Effector memory CD4-positive, alpha-beta T cell (primary cell): ENCODE measurements at places on chromosomes 5 and 9.
A peak's percentile ranks its signal among the peaks of the same experiment; 100 is the strongest.

DNA sequence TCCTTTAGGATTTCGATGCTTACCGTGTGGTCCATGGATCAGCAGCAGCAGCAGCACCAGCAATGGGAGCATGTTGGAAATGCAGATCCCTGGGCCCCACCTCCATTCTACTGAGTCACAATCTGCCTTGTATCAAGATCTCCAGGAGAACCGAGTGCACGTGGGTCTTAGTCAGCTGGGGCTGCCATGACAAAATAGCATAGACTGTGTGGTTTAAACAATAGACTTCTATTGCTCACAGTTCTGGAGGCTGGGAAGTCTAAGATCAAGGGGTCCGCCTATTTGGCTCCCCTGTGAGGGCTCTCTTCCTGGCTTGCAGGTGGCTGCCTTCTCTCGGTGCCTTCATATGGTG lies 1.3 kb upstream of the PROP1 start:
- no peak for DNase-seq

DNA sequence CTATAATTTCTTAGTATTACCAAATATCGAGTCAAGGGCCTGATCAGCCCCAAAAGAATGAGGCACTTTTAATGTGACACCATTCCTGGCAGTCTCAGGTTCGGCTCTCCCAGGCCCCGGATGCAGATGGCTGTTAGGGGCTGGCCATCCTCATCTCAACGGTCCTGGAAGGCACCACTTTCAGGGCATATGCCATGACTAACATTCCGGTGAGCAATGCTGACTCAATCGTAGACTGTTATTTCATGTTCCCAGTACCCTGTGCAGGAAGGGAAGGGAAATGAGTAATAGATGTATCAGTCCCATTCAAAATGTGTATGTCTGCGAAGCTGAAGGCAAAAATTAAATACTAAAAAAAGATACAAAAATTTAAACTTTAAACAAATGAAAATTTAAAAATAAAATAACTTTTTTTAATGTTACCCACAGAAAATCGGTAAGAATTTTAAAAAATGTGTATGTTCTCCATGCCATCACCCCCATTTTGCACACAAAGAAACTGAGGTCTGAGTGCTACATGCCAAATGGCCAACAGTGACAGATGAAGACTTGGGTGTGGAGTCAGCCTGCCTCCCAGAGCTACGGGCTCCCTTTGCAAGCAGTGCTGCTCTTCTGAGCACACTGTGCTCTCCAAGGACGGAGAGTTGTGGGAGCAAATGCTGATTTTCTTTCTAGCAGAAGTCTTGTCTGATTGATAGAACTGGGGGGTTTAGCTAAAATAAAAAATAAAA lies 79.0 kb downstream of the GLDC start:
- DNase-seq, result no peak

DNA sequence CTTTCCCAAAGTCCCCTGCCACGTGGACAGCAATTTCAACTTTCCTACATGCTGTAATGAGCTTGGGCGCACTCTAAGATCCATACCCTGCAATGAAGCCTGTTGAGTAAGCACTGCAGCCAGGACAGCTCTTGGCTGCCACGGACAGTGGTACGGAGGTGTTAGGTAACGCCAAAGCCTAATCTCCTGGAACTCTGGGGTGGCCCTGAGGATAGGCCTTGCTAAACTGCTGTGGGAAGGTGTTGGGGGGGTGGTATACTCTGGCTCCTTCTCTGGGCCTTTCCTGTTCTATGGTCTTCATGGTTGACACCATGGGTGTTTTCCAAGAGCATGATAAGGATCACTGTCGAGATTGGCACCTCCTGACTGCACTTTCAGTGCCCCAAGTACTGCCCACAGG lies 66.4 kb upstream of the PITX1 start:
- DNase-seq, result no peak

DNA sequence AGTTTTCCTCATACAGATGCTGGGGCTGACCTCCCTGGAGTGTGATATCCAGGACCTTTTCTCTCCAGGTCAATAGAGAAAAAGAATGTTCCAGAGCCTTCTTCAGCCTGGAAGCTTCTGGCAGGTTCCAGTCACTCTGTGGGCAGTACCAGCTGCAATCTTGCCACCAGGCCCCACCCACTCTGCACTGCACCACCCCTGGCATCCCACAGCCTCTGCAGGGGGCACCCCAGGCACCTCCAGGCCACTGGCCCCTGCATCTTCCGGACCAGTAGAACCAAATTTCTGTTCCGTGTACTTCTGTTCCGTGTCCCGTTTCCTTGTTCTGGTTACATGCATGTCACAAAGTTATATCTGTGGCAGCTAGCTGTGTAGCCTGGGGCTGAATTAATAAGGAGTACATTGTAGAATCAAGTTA lies 83.3 kb upstream of the ZBTB43 start:
- no peak for DNase-seq

GRCh38 chr5:73514418-73514817 lies 16.2 kb downstream of the BTF3 start:
- DNase-seq, result no peak

- no peak for DNase-seq
Measured at GRCh38 chr9:80797101-80797829, 892.1 kb downstream of the TLE1 start.

DNA sequence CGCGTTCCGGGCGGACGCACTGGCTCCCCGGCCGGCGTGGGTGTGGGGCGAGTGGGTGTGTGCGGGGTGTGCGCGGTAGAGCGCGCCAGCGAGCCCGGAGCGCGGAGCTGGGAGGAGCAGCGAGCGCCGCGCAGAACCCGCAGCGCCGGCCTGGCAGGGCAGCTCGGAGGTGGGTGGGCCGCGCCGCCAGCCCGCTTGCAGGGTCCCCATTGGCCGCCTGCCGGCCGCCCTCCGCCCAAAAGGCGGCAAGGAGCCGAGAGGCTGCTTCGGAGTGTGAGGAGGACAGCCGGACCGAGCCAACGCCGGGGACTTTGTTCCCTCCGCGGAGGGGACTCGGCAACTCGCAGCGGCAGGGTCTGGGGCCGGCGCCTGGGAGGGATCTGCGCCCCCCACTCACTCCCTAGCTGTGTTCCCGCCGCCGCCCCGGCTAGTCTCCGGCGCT lies at the start of gene DAPK1:
TSS of gene DAPK1 (plus strand) at position 264 of the 442 bp plus-strand sequence. CDS start 1,211 bp downstream, outside the sequence.
- no peak for DNase-seq

GRCh38 chr9:79610791-79611614 lies 39.2 kb downstream of the TLE4 start:
- no peak for DNase-seq

GRCh38 chr5:140588311-140589070 lies 23.9 kb downstream of the SLC35A4 start:
- no peak for DNase-seq

GRCh38 chr5:150599281-150599680 lies 41.2 kb upstream of the SYNPO start:
- DNase-seq, result no peak

- no peak for DNase-seq
Measured at GRCh38 chr9:130264414-130265350, 878 bp upstream of the HMCN2 start.

DNA sequence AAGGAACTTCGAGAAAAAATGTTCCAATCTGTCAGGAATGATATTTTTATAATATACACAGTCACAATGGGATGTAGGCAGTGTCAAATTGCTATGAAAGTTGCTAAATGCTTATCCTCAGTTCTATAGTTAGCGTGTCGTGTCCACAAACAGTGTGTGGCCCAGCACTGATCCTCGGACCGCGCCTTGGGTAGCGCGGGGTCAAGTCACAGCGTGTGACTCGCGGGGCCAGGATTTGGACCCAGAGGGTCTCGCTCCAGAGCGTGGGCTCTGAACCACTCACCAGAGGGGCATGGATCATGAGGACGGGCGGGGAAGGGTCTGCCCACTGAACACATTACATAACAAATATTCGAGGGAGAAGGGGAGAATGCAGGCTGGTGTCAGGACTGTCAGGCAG lies 171.8 kb downstream of the C9orf50 start:
- DNase-seq, result no peak

DNA sequence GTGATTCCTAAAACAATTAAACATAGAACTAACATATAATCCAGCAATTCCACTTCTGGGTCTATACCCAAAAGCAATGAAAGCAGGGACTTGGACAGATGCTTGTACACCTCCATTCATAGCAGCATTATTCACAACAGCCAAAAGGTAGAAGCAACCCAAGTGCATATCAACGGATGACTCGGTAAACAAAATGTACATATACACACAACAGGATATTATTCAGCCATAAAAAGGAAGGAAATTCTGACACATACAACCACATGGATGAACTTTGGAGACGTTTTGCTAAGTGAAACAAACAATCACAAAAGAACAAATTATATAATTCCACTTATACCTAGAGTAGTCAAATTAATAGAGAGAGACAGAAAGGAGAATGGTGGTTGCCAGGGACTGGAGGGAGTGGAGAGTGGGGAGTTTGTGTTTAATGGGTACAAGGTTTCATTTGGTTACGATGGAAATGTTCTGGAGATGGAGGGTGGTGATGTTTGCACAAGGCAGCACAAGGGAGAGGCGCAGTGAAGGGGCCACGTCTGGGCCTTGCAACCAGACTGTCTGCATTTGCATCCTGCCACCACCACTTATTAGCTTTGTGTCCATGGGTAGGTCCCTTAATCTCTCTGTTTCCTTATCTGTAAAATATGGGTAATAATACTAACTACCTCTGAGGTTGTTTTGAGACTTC lies 36.3 kb upstream of the RLN1 start:
- no peak for DNase-seq

- DNase-seq, result no peak
Measured at GRCh38 chr9:120965344-120966012, 38.9 kb upstream of the TRAF1 start.

GRCh38 chr5:131984956-131985665 lies 26.3 kb downstream of the ACSL6 start:
- no peak for DNase-seq

DNA sequence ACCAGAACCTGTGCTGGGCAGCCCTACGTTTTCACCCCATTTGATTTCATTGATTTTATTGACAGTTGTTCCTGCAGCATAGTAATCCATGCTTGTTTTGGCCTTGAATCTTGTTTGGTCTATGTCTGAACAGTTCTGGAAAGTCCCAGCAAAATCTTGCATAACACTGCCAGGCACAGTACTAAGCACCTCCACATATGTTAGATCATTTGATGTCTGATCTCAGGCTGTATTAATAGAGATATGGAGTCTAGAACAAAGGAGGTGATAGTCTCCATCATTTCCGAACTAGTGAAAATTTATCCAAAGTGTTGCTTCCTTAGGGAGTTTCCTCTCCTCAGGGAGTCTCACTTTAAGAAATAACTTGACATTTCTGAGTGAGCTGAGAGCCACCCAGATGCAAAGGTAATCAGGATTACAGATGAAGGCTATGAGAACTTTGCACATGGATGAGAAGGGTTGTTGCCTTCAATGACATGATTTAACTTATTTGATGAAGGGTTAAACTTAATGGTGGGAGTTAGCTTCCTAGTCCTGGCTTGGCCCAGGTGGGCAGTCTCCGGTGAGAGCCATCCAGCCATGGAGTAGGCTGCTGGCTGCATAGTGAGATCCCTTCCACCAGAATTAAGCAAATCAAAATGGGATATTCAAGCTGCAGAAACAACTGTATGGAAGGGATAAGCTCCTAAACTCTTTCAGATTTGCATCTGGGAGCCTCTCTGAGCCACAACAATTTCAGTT lies 173.8 kb upstream of the MVB12B start:
- DNase-seq, result no peak

- DNase-seq, result no peak
Measured at GRCh38 chr9:5002811-5003210, 17.7 kb downstream of the JAK2 start.

DNA sequence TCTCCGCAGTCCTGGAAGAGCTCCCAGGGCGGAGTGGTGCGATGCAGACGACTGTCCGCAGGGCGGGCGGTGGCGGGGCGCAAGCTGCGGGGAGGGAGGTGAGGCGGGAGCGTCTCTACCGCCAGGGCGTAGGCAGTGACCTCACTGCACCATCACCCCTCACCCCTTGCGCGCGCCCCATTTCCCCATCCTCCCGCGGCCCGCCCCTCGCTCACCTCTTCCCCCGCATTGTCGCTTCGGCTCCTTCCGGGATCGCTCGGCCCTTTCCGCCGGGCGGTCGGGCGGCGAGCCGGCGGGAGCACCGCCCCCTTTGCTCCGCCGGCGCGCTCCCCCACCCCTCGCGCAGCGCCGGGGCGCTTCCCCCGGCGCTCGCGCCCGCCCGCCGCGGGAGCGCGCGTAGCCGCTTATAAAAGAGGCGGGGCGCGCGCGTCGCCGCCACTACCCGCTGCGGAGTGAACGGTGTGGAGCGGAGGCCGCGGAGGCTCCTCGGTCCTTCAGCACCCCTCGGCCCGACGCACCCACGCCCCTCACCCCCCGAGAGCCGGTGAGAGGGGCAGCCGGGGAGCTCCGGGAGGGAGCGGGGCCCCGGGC lies at the start of gene SPTAN1:
TSS of gene SPTAN1 (plus strand) at position 435 of the 591 bp plus-strand sequence. CDS start 14,154 bp downstream, outside the sequence.
- peak; percentile 94 for DNase-seq

- no peak for DNase-seq
Measured at GRCh38 chr9:129644365-129644764, 2.4 kb upstream of the ASB6 start.

GRCh38 chr5:170067152-170067551 lies 38.5 kb upstream of the FOXI1 start:
- DNase-seq, result no peak

- no peak for DNase-seq
Measured at GRCh38 chr9:136052472-136052880, 42.6 kb downstream of the NACC2 start.

- DNase-seq, result no peak
Measured at GRCh38 chr9:110320651-110321445, 16.8 kb downstream of the TXNDC8 start.

DNA sequence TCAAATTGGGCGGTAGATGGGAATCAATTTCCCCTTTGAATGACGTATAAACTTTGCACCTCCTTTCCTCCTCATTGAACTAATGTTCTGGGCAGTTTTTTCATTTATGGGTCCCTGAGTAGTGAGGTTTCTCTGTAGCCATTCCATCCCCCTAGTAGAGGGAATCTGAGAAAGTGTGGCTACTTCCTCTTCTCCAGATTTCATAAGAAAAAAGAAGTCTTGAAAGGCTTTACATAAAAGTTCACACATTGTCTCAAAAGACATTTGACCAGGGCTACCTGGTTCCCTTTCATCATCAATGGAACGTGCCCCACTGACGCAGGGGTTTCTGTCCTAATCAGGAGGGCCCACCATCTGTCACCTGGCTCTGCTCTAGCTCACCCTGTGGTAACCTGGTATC lies 57.3 kb downstream of the CTSL start:
- DNase-seq, result no peak

DNA sequence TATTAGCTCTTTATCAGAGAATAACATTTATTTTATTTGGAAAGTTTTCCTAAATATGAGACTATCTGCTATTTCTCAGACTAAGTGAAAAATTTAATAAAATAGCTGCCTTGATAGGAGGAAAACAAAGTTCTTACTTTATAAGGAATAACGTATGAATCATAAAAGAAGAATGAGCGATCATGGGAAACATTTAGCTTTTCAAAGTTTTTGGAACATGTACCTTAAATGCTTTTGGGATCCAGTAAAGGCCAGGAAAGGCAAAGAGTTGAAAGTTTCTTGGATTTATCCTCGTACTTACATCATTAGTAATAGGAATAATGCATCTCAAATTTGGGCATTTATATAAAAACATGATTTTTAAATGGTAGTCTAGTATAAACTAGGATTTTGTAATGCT lies 19.4 kb downstream of the OGN start:
- DNase-seq, result no peak

GRCh38 chr5:143524338-143524945 lies 121.0 kb upstream of the NR3C1 start:
- no peak for DNase-seq
